ENCODE measurements at places on chromosomes 7 and 10. TPM values are rescaled to one million over a fixed set of nuclear protein-coding genes. Genes with fewer than 3 reads are reported as not detected.

- DNase-seq = no peak
Measured at GRCh38 chr10:11328264-11329061, 283.0 kb downstream of the USP6NL start.

Gene CUBN
- total RNA-seq = 1.3 TPM

GRCh38 chr10:36765782-36766414, 359.5 kb upstream of the ANKRD30A start:
- DNase-seq = no peak

Gene CTAGE8
- total RNA-seq = 5.2 TPM

DNA sequence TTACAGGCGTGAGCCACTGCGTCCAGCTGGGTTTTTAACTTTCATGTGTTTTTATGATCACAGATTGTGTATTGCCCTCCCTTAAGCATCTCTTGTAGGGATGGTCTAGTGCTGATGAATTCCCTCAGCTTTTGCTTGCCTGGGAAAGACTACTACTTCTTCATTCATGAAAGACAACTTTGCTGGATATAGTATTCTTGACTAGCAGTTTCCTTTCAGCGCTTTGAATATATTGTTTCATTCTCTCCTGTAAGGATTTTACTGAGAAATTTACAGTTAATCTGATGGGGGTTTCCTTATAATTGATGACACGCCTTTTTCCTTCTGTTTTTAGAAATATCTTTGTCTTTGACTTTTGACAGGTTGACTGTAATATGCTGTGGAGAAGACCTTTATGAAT, 33.2 kb downstream of the STK31 start:
- no peak for DNase-seq

GRCh38 chr10:50554995-50555568, 68.7 kb downstream of the SGMS1 start:
- DNase-seq = no peak

DNA sequence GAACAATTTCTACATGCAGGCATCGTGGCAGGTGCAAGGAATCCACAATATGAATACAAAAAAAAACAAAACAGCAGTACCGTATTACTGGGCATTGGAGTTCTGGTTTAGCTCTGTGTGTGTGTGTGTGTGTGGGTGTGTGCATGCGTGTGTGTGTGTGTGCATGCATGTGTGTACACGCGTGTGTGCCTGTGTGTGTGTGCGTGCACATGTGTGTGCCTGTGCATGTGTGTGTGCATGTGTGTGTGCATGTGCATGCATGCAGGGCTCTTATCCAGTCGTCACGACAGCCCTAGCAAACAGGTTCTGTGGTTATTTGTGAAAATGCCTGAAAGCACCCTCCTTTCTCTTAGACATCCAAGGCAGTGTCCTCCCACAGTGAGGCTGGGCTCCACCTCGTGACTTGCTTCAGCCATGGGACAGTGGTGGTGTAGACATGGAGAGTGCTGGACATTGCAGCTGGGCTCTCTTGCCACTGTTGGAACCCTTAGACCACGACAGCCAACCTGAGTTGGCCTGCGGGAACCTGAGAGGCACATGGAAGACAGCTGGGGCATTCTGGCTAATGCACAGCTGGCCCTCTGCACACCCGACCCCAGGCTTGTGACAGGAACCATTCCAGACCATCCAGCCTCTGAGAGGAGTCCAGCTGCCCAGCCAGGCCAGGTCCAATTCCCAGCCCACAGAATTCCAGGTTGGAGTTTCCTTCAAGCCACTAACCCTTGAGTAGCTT, 173.4 kb upstream of the SHH start:
- DNase-seq = no peak

DNA sequence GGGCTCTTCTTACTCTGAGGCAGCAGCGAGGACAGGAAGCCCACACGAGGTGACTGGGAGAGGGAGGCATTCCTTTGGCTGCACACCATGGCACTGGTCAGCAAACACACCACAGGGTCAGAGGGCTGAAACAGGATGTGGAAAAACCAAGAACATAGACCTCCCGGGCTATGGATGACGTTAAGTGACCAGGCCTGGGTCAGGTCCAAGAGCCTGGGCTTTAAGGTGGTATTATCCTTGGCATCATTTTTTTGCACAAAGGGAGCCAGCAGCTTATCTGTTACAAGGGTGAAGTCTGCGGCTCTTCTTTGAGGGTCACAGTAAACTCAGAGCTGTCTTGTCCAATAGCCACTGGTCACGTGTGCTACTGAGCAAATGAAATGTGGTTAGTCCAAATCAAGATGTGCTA, 7.0 kb downstream of the WDR91 start:
- DNase-seq = no peak

GRCh38 chr7:14425559-14425958, 436.1 kb upstream of the ETV1 start:
- no peak for DNase-seq

GRCh38 chr7:99188221-99188620, 19.7 kb downstream of the KPNA7 start:
- no peak for DNase-seq

DNA sequence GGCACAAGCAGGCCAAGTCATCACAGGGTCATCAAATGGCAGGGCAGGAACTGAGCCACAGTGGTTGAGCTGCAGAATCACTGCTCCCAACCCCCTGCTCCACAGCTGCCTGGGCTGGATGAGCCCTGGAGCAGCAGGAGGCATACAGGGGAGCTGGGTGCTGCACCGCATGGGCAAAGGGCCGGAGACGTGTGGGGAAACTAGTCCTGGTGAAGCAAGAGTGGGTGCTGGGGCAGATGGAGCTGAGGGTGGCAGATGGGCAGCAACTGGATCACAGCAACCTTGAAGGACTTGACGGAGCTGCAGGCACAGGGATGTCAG, 16.0 kb upstream of the VOPP1 start:
- DNase-seq = no peak

GRCh38 chr10:72132854-72133253, 44.5 kb upstream of the SPOCK2 start:
- no peak for DNase-seq

GRCh38 chr10:66746711-66747110, 179.1 kb upstream of the LRRTM3 start:
- no peak for DNase-seq

- DNase-seq = no peak
Measured at GRCh38 chr10:14487488-14487883, 156.8 kb upstream of the FRMD4A start.

Gene SUPV3L1
- 65.0 TPM for total RNA-seq

Gene CARD11
- 0.82 TPM for total RNA-seq

- DNase-seq = no peak
Measured at GRCh38 chr7:137977173-137977572, 24.7 kb downstream of the CREB3L2 start.
